ENCODE measurements at places on chromosomes 1 and 21. TPM values are rescaled to one million over a fixed set of nuclear protein-coding genes. Genes with fewer than 3 reads are reported as not detected.

- H3K36me3 ChIP-seq = no peaks in the 10 kb centered on the region
- H3K27me3 ChIP-seq = no peaks in the 10 kb centered on the region
- H3K4me3 ChIP-seq = no peak overlapping the region
- H3K4me1 ChIP-seq = peaks cover 18% of the 10 kb centered on the region
- no peak for DNase-seq
- H3K27ac ChIP-seq = no peak overlapping the region
Measured at GRCh38 chr1:228933753-228934152, 198.5 kb downstream of the RHOU start.

The C1QTNF12 gene
- total RNA-seq = not detected

DNA sequence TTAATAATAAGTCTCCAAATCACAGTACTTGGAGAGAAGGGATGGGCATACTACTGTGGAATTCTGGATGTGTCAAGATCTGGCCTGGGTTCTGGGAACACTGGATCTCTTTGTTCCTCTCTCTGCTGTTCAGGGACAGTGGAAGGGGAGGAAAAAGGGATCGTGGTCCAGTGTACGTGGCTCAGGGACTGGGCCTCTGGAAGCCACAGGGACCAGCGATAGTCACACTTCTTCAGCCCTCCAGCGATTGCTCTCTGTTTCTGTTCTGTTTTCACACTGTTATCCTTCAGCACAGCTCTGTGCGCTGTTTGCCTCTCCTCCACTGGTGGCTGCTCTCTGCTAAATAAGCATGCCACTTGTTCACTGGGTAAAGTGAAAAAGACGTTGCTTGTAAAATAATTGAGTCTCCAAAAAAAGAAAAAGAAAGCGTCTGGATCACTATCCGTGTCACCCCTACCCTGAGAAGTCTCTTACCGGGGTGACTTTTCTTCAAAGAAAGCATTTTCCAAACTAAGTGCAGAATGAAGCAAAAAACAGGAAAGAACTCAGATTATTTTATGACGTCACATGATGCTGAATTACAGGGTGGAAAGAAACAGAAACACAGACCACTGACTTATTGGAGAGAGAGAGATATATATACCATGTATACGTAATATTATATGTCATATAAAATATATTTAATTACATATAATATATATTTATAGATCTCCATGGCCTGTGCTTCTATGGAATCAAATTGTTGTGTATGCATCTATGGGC, 279.4 kb downstream of the RGS7 start:
- H3K36me3 ChIP-seq = no peaks in the 10 kb centered on the region
- H3K27me3 ChIP-seq = no peaks in the 10 kb centered on the region
- no peaks in the 10 kb centered on the region for H3K4me1 ChIP-seq
- DNase-seq = no peak
- no peak overlapping the region for H3K27ac ChIP-seq

The KPNA6 gene
- total RNA-seq = 20.5 TPM

Measured in body of pancreas (tissue), 4 donors.